ENCODE measurements at places on chromosomes 3 and 15.

DNA sequence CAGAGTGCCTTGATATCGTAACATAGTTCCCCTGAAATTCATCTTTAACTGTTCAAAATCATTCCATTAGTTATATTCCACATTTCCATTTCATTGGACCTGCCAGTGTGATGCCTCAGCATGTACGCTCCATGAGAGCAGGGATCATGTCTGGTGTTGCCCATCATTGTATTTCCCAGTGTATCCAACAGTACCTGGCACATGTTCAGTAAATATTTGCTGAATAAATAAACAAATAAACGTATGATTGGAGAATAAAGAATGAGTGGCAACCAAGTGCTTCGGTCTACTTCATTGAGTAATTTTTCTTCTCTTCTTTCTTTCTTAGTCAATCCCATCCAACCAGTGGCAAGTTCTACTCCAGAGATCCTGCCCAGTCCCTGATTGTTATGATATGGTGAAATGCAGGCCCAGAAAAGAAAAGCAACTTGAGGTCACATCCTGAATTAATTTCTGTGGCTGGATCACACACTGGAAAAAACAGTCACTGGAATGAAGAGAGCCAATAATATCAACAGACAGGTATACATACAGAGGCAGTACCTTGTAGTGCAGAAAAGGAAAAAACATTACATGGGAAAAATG is 101.2 kb downstream of the PLCH1 start:
- DNase-seq: no peak

DNA sequence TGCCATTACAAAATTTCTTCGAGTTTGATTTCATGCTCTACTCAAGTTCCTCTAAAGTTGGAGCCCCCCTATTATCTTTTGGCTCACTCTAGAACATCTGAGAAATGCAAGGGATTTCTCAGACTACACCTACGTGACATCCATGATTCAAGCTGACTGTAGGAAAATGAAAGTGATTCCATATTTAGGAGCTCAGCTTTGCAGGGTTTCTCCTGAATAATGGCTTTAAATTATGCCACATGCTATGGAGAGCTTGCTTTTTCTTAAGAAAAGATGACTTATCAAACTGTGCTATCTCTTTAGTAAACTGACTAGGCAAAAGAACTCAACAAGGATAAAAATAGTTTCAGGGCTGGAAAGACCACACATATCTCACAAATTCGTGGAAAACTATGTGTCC is 292.1 kb downstream of the LSAMP start:
- no peak for DNase-seq

DNA sequence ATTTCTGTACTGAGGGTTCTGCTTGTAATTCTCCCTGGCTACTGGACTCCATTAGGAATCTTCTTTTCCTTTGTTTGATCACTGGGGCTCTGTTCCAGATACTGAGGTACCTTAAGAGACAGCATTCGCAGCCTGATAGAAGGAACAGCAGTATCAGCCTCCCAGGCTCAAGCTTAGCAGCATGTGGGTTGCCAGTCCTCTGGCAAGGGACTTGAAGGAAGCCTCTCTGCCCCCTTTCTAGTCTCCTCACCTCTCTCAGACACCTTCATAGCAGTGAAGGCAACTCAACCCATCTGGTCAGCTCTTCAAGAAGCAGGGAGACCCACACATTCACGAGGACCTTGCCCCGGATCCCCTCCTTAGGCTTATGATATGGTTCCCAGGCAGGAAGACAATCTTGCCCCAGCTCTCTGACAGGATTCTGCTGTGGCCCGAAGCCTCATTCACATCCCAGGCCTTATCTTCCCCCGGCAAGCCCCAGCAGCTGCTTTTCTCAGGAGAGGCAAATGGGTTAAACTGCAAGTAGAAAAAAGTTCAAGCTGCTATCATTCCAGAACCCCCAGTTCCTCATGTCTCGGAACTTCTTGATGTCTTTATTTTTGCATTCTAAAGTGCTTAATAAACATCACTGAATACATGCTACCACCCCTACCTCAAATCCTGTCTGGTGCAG is 153.1 kb downstream of the LIPC start:
- no peak for DNase-seq

GRCh38 chr15:67915461-67916374 is 75.9 kb upstream of the RNU6-1 start:
- no peak for DNase-seq
